ENCODE measurements at places on chromosomes 2 and 18. TPM values are rescaled to one million over a fixed set of nuclear protein-coding genes. Genes with fewer than 3 reads are reported as not detected.

The C2orf80 gene
- not detected for total RNA-seq

The GPR155 gene
- total RNA-seq: 4.7 TPM

The CAPG gene
- total RNA-seq: 46.3 TPM

The CCDC141 gene
- total RNA-seq: 1.5 TPM

The TTN gene
- total RNA-seq: 2.1 TPM

The CFAP53 gene
- not detected for total RNA-seq

The TDRD15 gene
- total RNA-seq: not detected

The ATP8B1 gene
- 406 TPM for total RNA-seq

The ATOH8 gene
- total RNA-seq: 8.7 TPM

The FKBP1B gene
- 7.2 TPM for total RNA-seq

The MPP4 gene
- total RNA-seq: not detected
